Transverse colon (tissue), 4 donors: ENCODE measurements at places on chromosomes 6 and 20.

DNA sequence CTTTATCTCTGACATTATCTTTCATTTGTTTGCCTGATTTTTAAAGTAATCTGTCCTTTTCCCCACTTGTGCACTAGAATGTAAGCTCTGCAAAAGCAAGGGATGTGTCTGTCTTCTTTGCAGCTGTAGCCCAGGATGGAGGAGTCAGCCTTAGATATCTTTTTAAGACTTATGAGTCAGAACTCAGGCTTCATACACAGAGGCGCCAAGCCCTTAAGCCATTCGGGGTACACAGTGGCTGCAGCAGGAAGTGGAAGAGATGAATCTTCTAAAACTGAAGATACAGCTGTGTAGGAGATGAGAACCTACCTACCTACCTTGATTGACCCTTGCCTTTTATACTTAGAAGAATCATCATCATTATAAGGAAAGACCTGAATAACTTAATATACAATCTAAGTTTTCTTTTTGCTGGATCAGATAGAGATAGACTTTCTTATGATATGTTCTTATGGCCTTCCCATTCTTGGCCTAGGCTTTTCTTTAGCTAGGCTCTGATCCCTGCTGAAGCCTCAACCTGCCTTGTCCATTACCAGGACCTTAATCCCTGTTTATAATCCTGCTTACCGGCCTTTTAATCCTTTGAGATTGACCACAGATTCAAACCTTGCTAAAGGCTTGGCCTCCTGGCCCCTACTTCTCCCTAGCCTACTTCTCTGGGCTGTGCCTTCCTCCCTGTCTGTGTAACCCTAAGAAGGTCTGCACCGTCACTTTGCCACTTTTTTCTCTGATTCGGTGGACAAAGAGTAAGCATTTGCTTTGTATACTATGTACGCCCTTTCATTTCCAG lies 304.5 kb downstream of the PRL start:
- H3K4me3 ChIP-seq = no peak overlapping the region
- H3K36me3 ChIP-seq = no peaks in the 10 kb centered on the region
- no peak overlapping the region for H3K27ac ChIP-seq
- no peak for DNase-seq
- no peaks in the 10 kb centered on the region for H3K27me3 ChIP-seq

DNA sequence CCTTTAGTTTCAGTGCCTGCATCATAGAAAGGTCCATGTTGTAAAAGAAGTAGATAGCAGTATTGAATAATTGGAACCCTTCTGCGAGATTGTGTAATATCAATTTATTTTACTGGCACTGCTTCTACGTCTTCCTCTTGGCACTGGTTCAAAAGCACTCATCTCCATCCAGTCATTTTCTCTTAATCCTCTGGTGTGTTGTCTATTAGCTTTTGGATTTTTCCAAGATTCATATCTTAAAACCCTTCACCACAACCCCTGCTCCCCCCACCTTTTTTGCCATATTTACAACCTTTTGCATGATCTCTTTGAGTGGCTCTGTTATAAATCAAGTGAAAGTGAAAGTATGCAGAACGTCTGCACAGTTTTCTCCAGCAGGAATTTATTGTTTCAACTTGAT lies 76.6 kb upstream of the HSF2 start:
- H3K4me3 ChIP-seq = peak overlapping the region; percentile 28
- no peaks in the 10 kb centered on the region for H3K4me1 ChIP-seq
- H3K27ac ChIP-seq = no peak overlapping the region
- DNase-seq = no peak
- no peaks in the 10 kb centered on the region for H3K36me3 ChIP-seq

- no peak overlapping the region for H3K27ac ChIP-seq
- H3K4me1 ChIP-seq = no peaks in the 10 kb centered on the region
- H3K36me3 ChIP-seq = no peaks in the 10 kb centered on the region
- DNase-seq = no peak
- H3K27me3 ChIP-seq = no peaks in the 10 kb centered on the region
- H3K4me3 ChIP-seq = no peak overlapping the region
Observed at GRCh38 chr6:141988954-141989705, 143.6 kb upstream of the GJE1 start.

GRCh38 chr6:44029444-44030185 lies 97.6 kb downstream of the MRPL14 start:
- H3K4me1 ChIP-seq = no peaks in the 10 kb centered on the region
- H3K36me3 ChIP-seq = no peaks in the 10 kb centered on the region
- peaks cover 2% of the 10 kb centered on the region for H3K27me3 ChIP-seq

DNA sequence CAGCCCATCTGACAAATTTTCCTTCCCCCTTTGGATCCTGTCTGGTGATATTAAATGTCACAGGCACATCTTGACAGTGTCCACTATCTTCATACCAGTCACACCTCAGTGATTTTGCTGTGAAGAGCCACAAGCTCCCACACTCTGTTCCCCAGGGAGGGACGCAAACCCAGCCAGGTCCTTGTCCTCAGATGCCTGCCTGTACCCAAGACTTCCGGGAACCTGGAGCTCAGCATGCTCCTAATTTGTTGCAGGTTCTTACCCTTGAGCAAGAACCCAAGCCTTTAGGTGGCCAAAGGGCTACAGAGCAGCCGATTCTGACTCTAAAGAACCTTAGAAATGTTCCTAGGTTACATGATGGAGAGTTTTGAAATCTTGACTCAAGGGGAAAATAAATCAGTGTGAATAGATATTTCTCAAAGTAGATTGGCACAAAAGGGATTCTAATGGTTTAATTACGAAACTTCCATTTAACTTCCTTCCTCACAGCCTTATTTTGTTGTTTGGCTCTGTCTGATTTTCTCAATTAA lies 66.2 kb upstream of the MTHFD1L start:
- no peaks in the 10 kb centered on the region for H3K4me1 ChIP-seq
- H3K36me3 ChIP-seq = peaks cover 5% of the 10 kb centered on the region
- H3K4me3 ChIP-seq = no peak overlapping the region
- no peaks in the 10 kb centered on the region for H3K27me3 ChIP-seq
- DNase-seq = no peak
- H3K27ac ChIP-seq = no peak overlapping the region

DNA sequence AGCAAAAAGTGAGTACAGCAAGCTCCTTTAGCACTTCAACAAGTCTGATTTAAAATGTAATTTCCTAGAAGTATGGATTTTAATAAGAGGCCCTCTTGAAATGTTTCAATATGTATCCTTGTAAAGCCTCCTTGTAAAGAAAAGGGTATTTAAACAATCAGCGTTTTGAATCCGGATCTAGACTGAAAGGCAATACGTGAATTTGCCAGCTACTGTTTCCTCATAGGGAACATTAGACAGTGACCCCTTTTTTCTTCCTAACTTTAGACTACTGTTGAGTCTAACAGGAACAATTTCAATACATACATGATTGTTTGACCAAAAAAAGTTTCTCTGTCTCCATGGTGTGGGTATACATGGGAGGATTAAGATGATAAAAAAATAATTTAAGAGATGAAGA lies 395.0 kb downstream of the TFAP2A start:
- H3K4me3 ChIP-seq = no peak overlapping the region
- no peaks in the 10 kb centered on the region for H3K36me3 ChIP-seq
- H3K27me3 ChIP-seq = no peaks in the 10 kb centered on the region
- DNase-seq = no peak
- no peaks in the 10 kb centered on the region for H3K4me1 ChIP-seq

DNA sequence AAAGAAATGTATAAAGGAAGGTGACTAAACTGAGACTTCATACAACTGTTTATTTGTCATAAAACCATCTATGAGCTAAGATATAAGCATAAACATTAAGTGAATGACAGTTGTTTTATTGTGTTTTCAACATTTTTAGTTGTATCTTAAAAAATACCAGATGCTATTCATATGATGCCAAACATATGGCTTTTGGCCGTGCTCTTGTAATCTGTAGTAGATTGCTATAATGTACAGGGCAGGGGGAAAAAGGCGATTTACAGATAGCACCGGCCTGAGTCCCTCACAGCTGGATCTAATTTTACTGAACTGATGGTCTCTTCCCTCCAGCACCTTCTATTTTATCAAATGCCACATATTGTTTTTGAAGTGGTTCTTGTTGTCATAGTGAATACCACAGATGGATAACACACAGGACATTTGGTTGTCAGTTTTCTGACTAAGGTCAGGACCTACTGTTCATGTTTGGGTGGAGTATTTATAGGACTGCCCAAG lies 48.2 kb downstream of the CENPW start:
- H3K4me1 ChIP-seq = no peaks in the 10 kb centered on the region
- H3K27me3 ChIP-seq = no peaks in the 10 kb centered on the region
- no peak for DNase-seq

- DNase-seq = no peak
- H3K27me3 ChIP-seq = no peaks in the 10 kb centered on the region
- H3K4me1 ChIP-seq = no peaks in the 10 kb centered on the region
- no peaks in the 10 kb centered on the region for H3K36me3 ChIP-seq
- no peak overlapping the region for H3K27ac ChIP-seq
Observed at GRCh38 chr6:148835920-148836441, 89.2 kb downstream of the UST start.

GRCh38 chr6:144145541-144145940 lies 4.8 kb upstream of the STX11 start:
- H3K4me1 ChIP-seq = no peaks in the 10 kb centered on the region
- H3K27me3 ChIP-seq = peaks cover 15% of the 10 kb centered on the region
- H3K36me3 ChIP-seq = no peaks in the 10 kb centered on the region
- no peak for DNase-seq
- no peak overlapping the region for H3K4me3 ChIP-seq

DNA sequence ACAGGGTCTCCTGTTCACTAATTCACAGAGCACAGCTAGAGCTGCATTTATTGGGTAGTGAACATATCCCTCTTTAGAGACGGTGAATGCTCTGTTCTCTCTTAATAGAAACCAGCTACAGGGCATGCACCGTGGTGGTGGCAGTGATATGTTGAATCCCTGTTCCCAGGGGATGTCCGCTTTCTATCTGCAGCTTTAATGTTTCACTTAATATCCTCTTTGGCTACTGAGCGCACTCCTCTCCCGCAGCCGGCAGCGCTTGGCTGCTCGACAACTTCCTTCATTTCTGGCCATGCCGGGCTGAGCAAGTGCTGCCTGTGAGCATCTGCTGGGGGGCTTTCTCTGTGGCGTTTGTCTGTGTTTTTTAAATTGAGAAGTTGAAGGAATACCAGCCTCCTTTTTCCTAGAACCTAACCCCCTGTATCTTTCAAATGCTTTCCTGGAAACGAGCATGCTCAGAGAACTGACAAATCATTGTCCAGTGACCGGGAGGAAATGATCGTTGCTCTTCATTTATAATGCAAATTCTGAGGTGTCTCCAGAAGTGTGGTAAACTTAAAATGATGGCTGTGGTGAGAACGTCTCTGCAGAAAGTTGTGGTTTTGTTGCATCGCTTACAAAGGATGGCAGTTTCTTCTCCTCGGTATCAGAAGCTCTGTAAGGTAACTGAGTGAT lies 297.9 kb downstream of the UTRN start:
- peak; percentile 26 for DNase-seq
- peak overlapping the region; percentile 42 for H3K27ac ChIP-seq
- no peaks in the 10 kb centered on the region for H3K36me3 ChIP-seq
- H3K4me3 ChIP-seq = no peak overlapping the region
- no peaks in the 10 kb centered on the region for H3K27me3 ChIP-seq
- peaks cover 4% of the 10 kb centered on the region for H3K4me1 ChIP-seq

- H3K36me3 ChIP-seq = no peaks in the 10 kb centered on the region
- DNase-seq = no peak
- H3K27ac ChIP-seq = no peak overlapping the region
- H3K4me1 ChIP-seq = peaks cover 37% of the 10 kb centered on the region
- no peak overlapping the region for H3K4me3 ChIP-seq
Observed at GRCh38 chr20:62829231-62830230, 12.7 kb downstream of the COL9A3 start.

- no peaks in the 10 kb centered on the region for H3K4me1 ChIP-seq
- no peak overlapping the region for H3K27ac ChIP-seq
- no peak overlapping the region for H3K4me3 ChIP-seq
- no peaks in the 10 kb centered on the region for H3K36me3 ChIP-seq
- H3K27me3 ChIP-seq = no peaks in the 10 kb centered on the region
Observed at GRCh38 chr6:67345946-67346345, 1289.1 kb upstream of the ADGRB3 start.

DNA sequence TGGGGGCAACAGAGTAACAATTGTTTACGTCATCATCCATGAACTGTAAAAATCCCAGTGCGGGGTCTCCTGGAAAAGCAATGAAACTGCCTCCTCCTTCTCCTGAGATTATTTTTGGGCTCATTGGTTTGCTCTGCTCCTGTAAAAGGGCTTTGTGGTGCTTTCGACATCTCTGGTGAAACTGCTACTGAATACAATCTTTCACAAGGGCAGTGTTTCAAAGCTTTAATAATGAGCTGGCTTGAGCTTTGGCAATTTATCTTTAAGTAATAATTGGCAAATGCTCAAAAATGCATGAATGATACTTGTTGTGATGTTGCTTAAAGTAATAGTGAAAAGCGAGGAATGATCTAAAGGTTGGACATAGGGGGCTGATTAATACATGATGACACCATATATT lies 43.5 kb upstream of the ENPP1 start:
- no peaks in the 10 kb centered on the region for H3K27me3 ChIP-seq
- H3K4me1 ChIP-seq = no peaks in the 10 kb centered on the region
- no peak for DNase-seq
- no peak overlapping the region for H3K4me3 ChIP-seq
- H3K36me3 ChIP-seq = no peaks in the 10 kb centered on the region

GRCh38 chr6:158717341-158718330 lies 67.8 kb downstream of the SYTL3 start:
- no peaks in the 10 kb centered on the region for H3K36me3 ChIP-seq
- DNase-seq = no peak

DNA sequence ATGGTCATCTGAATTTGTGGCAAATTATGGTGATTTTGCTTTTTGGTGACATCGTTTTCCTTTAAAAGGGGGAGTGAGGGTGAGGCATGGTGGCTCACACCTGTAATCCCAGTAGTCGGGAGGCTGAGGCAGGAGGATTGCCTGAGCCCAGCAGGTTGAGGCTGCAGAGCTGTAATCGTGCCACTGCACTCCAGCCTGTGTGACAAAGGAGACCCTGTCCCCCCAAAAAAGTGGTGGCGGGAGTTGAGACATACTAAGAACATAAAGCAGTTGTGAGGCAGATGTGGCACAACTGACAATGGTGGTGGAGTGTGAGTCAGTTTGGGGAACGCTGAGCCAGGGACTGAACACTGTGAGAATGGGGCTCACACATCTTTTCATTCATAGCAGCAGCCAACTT lies 45.5 kb downstream of the ADNP start:
- no peaks in the 10 kb centered on the region for H3K4me1 ChIP-seq
- no peak for DNase-seq

DNA sequence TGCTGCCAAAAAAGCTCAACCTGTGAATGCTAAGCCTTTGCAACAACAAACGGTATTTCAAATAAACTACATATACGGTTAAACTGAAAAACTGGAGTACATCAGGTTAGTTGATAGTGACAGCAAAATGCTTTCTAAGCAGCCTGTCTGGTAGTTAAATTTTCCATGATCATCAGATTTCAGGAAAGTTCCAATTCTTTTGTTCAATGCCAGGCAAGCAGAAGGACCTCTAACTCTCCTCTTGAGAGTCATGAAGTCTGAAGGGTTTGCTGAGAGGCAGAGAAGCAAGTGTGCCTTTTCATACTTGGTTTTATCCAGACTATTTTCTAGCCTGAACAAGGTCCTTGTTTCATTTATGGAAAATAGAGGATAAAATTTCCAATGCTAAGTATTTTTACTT lies 4.5 kb downstream of the FLRT3 start:
- no peak overlapping the region for H3K4me3 ChIP-seq
- H3K27ac ChIP-seq = no peak overlapping the region
- peaks cover 15% of the 10 kb centered on the region for H3K4me1 ChIP-seq
- H3K27me3 ChIP-seq = no peaks in the 10 kb centered on the region
- no peaks in the 10 kb centered on the region for H3K36me3 ChIP-seq
- DNase-seq = no peak

- H3K4me1 ChIP-seq = peaks cover 32% of the 10 kb centered on the region
- H3K27ac ChIP-seq = peak overlapping the region; percentile 79
- DNase-seq = peak; percentile 65
- H3K36me3 ChIP-seq = no peaks in the 10 kb centered on the region
Observed at GRCh38 chr6:137823826-137824555, 43.1 kb upstream of the TNFAIP3 start.
